Stimulated activated CD4-positive, alpha-beta T cell treated with anti-CD3 and anti-CD28 coated beads, Interleukin-12 subunit alpha, Interleukin-12 subunit beta, amount 100 ng/mL, for 4 hours (primary cell): ENCODE measurements at places on chromosomes 5 and 9.

DNA sequence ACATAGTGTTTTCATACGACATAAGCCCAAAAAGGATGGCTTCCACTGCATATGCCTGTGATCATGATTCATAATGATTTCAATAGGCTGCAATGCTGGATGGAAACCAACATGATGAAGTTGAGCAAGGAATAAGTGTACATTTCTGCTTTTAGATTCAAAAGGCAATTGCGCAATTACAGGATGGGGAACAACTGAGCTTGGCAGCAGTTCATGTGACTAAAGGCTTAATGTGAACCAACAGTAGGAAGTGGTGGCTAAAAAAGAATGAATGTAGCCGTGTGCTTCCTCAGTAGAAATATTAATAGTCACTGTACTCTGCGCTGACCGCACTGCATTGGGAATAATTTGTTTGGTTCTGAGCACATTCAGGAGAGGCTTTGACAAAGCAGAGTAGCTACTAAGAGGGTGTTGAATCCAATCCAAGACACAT, 51.2 kb downstream of the SLC1A3 start:
- DNase-seq, result no peak

DNA sequence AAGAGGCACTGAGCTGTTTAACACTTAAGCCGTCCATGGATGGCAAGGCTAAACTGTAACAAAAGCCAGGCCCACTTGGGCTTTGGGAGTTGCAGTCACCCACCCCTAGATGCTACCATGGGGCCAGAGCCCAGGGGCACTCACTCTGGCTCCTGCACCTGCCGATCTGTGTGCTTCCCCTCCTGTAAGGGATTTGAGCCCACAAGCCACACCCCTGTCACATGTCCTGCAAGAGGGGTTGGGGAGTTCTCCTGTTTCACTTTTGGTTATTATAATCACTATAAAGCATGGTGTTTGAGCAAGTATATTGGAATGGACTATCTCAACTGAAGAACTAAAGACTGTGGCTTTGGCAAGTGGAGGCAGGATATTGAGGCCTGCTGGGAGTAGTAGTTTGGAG, 14.0 kb upstream of the GPR151 start:
- DNase-seq, result no peak

DNA sequence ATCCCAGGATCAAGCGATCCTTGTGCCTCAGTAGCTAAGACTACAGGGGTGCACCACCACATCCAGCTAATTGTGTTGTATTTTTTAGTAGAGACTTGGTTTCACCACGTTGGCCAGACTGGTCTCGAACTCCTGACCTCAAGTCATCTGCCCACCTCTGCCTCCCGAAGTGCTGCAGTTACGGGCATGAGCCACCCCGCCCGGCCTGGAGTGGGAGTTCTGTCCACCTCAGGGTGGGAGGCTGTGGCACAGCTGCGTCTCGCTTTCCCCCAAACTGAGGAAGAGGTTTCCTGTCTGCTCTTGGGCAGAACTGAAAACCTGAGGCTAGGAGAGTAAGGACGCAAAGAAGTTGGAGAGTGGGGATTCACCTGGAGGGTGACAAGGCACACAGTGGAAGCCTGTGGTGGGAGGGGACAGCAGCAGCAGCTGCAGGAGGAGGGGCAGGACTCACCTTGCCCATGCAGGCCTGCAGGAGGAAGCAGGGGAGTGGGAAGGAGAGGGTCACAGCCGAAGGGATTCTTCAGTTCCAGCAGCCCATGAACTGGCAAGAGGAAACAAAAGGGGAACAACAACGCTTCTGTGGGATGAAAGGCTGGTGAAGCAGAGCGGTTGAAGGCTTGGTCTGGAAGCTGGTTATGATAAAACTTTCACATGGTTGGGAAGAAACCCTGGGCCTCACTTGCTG, 181.4 kb downstream of the GAS1 start:
- no peak for DNase-seq

DNA sequence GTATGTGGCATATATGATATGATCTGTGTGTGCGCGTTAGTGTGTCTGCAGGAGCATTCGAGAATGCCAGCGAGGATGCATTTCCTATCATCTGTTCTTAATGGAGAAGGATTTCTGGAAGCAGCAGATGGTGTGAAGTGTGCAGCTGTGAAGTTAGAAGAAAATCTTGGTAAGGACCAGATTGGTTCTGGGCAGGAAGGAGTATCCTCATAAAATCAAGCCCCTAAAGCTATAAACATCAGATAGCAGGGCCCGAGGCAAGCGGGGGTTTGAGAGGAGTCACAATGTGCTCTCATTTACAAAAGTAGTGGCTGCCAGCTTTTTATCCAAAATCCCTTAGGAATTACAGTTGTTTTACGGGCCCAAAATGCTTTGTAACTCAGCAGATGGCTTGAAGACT, 40.0 kb downstream of the DAPK1 start:
- no peak for DNase-seq

DNA sequence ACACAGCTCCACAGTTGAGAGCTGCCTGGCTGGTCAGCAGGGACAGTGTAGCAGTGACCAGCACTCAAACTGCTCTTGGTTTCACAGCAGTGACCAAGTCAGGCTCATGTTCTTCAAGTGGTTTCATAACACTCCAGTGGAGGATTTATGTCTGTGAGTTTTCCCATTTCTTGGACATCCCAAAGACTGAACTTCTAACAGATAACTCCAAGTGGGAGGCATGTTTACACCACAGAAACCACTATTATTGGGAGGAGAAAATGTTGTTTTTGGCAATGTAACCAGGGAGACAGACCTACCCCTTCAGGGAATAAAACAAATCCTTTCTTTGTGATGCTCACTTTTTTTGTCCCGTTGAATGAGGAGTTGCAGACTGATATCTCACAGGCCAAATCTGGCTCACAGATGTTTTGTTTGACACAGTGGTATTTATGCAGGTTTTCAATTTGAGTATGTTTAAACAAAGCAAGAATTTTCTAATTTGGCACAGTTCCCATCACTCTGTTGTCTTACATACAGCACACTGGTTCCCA, 141.5 kb downstream of the RMI1 start:
- DNase-seq, result no peak

DNA sequence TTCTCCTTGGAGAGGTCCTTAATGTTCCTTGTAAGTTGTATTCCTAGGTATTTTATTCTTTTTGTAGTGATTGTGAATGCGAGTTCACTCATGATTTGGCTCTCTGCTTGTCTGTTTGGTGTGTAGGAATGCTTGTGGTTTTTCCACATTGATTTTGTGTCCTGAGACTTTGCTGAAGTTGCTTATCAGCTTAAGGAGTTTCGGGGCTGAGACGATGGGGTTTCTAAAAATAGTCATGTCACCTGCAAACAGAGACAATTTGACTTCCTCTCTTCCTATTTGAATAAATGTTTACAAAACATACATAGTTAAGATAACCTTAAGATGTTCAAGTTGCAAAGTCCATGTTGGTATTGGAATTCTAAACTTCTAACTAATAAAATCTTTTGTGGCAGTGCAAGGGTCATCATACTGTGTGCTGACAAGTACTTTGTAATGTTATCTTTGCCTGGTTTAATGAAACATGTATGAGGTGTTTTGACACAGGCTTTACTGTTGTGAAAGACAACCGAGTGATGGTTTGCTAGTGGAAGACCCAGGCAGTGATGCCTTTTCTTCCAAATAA, 286.2 kb downstream of the MRPS30 start:
- DNase-seq, result no peak

- no peak for DNase-seq
Observed at GRCh38 chr9:37262410-37262809, 142.0 kb downstream of the ZCCHC7 start.

- no peak for DNase-seq
Observed at GRCh38 chr9:109411069-109411761, 86.9 kb downstream of the PTPN3 start.

DNA sequence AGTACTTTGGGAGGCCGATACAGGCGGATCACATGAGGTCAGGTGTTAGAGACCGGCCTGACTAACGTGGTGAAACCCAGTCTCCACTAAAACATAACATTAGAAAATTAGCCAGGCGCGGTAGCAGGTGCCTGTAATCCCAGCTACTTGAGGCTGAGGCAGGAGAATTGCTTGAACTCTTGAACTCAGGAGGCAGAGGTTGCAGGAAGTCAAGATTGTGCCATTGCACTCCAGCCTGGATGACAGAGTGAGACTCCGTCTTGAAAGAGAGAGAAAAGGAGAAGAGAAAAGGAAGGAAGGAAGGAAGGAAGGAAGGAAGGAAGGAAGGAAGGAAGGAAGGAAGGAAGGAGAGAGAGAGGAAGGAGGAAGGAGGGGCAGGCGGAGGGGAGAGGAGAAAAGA, 45.1 kb downstream of the MYO10 start:
- DNase-seq, result no peak

GRCh38 chr5:94485067-94485466, 133.3 kb downstream of the KIAA0825 start:
- no peak for DNase-seq

- peak; percentile 25 for DNase-seq
Observed at GRCh38 chr9:78298046-78298765, 1.3 kb downstream of the PSAT1 start.

GRCh38 chr5:136042665-136043121, 13.9 kb downstream of the TGFBI start:
- DNase-seq, result no peak

GRCh38 chr9:88243736-88244135, 105.5 kb upstream of the SPATA31C2 start:
- no peak for DNase-seq

GRCh38 chr5:35478856-35479682, 138.6 kb upstream of the SPEF2 start:
- DNase-seq, result no peak
